ENCODE measurements at places on chromosomes 5 and 9. TPM values are rescaled to one million over a fixed set of nuclear protein-coding genes. Genes with fewer than 3 reads are reported as not detected.

SLC9A3 gene
- total RNA-seq = 1.6 TPM

- no peak for DNase-seq
Measured at GRCh38 chr5:108917596-108917995, 169.9 kb downstream of the FER start.

TTC39B gene
- total RNA-seq = 7.8 TPM

DNA sequence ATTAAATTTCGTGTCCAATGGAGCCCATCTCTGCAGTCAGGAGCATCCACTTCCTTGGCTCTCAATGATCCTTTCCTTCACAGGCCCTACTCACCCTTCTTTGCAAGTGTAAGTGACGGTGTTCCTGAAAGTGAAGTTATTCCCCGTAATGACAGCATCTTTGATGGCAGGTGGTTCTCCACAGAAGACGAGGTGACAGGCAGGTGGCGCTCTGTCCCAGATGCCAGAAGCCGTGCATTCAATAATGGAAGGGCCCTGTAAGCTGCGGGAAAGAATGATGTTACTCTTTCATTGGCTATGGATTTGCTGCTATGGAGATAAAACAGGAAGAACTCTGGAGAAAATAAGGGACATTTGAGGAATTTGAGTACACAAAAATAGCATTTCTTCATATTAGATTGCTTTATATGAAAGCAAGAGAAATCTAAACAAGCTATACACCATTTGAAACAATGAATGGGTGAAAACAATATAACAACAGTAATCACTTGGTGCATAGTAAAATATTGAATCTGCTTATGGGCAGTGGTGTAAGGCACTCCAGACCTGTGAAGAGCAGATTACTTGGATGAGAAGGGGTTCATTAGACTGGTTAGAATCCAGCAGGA lies 89.9 kb upstream of the TXNDC8 start:
- no peak for DNase-seq

DNA sequence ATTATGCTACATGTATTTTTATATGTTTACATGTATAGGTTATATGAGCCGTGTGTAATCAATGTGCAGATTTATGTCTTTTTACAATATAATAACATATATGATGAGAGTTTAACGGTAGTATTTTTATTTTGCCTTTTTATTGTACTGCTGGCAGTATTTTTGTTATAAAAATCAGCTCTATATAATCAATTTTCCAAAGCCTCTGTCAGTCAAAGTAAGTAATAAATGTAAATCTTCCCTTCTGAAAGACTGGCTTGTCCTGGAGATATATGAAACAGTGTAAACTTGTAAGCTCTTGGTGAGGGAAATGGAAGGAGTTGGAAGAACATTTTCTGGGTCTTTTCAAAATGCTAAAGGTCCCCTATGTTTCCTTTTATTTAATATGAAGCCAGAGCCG lies 173.8 kb downstream of the SSBP2 start:
- DNase-seq = no peak

GRCh38 chr9:126675147-126675467 lies 61.4 kb downstream of the LMX1B start:
- DNase-seq = no peak

KCNN2 gene
- total RNA-seq = 2.0 TPM

- DNase-seq = no peak
Measured at GRCh38 chr5:100827481-100827889, 75.6 kb downstream of the ST8SIA4 start.
